CD4-positive, alpha-beta T cell treated with Interferon gamma for 1 hour (primary cell): ENCODE measurements at places on chromosomes 12 and 14.

DNA sequence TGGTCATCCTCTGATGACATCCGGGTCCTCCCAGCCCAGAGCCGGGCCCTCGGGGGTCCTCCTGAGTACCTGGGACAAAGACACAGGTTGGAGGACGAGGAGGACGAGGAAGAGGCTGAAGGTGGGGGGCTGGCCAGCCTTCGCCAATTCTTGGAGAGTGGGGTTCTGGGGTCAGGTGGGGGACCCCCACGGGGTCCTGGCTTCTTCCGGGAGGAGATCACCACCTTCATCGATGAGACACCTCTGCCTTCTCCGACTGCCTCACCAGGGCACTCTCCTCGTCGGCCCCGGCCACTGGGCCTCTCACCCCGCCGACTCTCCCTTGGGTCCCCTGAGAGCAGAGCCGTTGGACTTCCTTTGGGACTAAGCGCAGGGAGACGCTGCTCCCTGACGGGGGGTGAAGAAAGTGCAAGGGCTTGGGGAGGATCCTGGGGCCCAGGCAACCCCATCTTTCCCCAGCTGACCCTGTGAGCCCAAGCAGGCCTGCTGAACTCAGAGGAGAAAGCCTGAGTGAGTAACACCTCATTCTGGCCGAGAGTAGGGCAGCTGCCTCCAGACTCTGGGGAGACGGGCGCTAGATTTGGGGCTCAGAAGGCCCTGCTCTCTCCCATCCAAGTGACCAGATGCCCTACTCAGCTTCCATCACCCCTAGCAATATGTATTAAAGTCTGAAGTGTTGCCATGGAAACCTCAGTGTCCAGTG, 1.3 kb upstream of the P3H3 start:
- no peak for DNase-seq

- DNase-seq = no peak
Measured at GRCh38 chr12:104177663-104178501, 37.7 kb upstream of the TXNRD1 start.

DNA sequence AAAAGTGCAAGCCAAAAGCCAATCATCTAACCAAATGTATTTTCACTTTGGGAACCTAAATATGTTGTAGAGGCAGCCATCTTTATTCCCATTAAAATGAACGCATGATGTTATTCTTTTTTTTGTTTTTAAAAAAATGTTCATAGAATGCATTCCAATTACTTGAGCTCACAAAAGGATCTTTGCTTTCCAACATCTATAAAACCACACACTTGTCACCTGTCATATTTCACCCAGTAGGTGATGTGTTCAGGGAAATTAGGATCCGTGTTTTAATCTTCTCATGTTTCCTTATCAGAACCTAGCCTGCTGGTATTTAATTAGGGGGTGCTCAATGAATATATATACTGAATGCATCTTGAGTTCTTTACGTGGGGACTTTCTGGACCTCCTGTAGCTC, 13.6 kb downstream of the TTC8 start:
- DNase-seq = no peak

GRCh38 chr12:4807116-4807783, 87.0 kb downstream of the GALNT8 start:
- DNase-seq = no peak

DNA sequence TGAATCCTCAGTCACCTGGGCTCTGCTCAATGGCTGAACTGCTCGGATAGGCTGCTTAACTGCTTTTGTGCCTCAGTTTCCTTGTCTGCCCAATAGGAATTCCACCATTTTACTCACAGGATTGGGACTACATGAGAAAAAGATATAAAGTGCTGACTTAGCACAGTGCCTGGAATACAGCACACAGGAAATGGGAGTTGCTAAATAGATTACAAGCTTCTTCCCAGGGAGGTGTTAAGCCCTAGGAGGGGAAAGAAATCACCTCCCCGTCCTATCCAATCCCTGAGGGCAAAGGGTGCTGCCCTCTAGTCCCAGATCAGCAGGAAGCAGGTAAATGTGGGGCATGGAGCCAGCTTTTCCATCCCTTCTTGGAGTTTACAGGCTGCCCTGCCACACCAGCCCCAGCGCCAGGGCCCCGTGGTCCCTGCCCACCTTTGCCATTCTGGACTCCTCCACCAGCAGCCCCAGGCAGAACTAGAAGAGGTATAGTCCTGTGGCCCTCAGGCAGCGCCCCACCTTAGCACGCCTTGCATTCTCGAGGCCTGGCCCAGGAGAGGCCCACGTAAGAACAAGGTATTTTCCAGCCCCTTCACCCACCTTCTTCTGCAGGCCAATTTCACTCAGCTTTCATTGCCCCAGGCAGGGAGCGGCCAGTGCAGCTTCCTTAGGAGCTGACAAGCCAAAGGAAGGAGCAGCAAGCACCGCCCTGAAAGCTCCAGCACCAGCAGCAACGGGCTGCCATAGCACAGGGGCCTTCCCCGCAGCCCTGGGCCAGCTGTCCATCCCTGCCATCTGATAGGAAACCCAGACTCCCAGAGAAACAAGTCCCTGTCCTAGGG, 28.8 kb upstream of the RPLP0 start:
- no peak for DNase-seq

DNA sequence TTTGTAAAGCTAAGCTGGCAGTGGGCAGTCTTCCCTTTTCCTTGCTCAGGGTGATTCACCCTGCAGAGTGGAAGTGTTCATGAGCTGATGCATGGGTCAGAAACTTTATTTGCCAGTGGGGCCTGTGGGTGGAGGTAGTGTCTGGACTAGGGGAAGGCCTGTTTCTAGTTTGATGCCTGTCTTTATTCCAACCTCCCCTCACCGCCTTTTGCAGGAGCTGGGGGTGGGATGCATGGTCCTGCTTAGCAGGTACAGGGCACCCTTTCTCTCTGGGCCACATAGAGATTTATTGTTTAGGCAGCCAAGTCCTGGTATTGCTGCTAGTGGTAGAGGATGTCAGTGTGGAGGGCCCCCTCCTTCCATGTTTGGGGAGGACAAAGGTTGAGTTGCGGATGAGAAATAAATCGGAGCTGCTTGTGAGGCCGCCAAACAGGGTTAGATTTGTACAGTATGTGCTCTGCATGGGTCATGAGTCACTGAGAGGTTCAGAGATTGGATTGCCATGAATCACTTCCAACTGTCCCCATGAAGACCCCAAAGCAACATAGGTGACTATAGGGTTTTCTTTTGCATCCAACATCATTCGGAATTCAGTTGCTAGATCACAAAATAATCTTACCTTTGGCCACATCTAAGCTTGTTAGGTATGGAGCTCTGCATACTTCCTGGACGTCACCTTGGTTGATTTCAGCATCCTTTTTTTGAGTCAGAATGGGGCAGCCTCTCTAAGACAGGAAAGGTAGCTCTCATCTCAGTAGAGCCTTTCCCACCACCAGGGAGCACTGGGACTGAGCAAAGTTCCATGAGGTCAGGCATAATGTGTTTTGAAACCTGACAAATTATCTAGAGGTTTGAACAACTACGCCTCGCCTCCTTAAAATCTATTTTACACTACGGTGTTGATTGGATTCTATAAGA, 8.8 kb downstream of the SMOC1 start:
- DNase-seq = no peak

DNA sequence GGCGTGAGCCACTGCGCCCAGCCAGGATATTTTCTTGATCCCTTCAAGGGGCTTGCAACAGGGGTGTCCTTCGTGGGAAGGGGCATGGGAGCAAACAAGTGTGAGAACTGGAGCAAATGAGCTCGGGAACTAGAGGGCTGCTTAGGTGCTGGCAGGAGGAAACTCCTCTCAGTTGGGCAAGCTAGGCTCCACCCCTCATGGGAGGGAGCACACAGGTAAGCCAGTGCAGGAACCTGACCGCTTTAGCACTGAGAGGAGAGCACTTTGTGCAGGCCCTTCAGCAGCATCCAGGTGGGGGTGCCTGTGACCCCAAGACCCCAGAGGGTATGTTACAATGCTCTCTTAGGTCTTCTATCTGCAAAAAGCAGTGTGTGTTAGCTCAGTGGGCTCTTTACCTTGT, 755.4 kb upstream of the MDGA2 start:
- no peak for DNase-seq

- no peak for DNase-seq
Measured at GRCh38 chr12:106840243-106840642, 65.8 kb downstream of the RIC8B start.

DNA sequence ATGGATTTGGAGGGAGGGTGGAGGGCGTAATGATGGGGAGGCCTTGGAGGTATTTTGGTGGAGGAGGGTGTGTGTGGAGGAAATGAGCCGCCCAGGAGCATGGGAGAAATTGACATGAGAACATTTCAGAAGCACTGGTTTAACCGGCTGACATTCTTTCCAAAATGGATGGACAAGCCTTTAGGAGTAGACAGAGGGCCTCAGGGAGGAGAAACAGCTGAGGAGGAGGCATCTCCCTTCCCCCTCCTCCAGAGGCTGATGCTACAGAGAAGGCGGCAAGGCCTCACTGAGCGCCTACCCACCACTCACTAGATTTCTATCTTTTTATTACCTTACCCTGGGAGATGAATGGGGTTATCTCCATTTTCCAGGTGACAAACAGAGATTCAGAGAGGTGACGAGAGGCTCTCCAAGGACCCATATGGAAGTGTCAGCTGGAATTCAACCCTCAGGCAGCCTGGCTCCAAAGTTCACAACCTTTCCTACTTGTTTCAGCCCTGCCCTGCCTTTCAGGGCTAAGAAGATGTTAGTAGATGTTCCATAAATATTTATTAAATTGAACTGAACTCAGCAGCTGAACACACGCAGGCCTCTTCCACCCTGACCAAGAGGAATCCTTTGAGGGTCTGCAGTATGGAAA, 289.6 kb downstream of the ZFP36L1 start:
- no peak for DNase-seq

- no peak for DNase-seq
Measured at GRCh38 chr12:116338064-116338846, 60.8 kb upstream of the MED13L start.

DNA sequence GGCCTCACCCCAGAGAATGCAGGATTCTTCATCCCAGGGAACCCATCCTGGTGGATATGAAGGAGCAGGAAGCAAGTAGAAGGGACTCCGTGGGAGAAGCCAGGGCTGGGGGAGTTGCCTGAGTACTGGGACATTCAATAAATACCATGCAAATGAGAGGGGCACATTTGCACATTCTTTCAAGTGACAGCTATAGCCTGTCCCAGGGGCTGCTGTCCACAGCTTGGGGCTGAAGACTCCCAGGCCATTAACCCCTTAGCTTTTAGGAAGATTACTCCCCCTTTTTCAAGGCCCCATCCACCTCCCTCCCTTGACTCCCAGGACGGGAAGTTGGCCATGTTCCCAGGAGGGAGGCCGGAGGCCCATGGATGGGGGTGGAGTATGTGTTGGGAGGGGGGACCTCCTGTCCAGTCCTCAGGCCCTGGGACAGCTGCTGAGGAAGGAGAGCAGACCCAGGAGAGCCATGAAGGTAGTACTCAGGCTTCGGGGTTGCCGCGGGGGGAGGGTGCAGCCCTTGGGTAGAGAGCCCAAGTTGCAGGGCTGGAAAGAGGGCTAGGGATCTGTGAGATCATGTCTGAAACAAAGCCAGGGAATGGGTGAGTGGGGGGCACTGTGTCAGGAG, 974 bp upstream of the TNS2 start:
- no peak for DNase-seq

DNA sequence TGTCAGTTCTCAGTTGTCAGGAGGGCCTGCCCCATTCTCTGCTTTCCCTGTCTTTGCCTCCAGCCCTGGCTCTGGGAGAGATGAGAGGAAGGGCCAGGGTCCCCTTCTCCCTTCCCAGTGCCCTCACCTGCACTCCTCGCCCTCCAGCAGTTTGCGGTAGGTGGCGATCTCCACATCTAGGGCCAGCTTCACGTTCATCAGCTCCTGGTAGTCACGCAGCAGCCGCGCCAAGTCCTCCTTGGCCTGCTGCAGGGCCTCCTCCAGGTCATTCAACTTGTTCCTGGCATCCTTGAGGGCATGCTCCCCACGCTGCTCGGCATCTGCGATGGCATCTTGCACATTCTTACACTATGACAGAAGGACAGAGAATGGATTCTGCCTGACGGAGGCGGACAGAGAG, 5.4 kb downstream of the KRT2 start:
- DNase-seq = no peak

- DNase-seq = peak; percentile 60
Measured at GRCh38 chr12:101839324-101840283, 8.8 kb upstream of the GNPTAB start.

DNA sequence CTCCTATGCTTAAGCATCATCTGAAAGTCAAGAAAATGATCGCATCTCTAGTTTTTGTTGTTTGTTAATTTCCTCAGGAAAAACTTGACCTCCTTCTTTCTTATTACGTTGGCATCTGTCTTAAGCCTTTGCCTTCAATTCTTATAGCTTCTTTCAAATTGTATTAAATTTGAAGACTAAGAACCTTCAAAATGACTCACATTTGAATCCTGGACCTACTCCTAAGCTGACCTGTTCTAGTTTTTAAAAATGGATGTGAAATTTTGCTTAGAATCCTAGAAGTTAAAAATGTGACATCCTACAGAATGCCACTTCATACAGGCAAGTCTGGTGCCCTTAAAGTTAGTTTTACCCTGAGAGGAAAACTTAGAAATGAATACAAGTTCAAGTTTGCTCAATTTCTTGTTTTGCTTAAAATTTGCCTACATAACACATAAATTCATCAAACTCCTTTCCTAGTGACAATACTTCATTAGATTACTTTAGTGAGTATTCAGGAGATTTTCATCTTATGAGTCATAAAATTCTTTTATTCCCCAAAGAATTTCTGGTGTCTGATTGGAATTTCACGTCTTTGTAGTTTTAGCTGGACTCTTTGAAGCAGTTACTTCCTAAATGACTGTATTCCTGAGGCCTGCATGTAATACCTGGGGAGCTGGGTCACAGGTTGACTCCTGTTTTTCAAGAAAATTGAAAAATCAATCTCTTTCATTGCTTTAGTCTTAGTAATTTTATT, 152.3 kb downstream of the MSRB3 start:
- DNase-seq = no peak

DNA sequence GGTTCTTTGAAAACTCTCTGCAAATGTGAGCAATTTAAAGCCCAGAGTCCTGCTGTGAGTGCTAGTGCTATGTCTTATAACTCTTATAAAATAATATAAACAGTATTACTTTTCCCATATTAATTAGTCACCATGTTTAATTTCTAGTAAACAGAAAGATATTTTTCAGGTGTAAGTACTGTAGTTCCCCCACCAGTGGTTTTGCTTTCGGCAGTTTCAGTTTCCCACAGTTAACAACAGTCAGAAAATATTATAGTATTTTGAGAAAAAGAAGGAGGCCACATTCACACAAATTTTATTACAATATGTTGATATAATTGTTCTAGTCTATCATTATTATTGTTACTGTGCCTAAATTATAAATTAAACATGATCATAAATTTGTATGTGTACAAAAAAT, 800.5 kb downstream of the LRFN5 start:
- DNase-seq = no peak

GRCh38 chr14:95741038-95741490, 27.1 kb upstream of the TCL1A start:
- DNase-seq = no peak

- no peak for DNase-seq
Measured at GRCh38 chr12:95164656-95165055, 52.6 kb downstream of the FGD6 start.

DNA sequence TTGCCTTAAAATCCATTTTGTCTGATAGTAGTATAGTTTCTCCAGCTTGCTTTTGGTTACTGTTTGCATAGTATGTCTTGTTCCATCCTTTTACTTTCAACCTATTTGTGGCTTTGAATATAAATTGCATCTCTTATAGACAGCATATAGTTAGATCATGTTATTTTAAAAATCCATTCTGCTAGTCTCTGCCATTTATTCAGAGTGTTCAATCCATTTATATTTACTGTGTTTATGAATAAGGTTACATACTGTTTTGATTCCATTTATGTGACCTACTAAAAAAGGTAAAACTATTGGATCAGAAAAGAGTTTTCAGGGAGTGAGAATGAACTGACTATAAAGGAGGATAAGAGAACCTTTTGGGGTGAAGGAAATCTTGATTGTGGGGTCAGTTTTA, 29.6 kb upstream of the VPS33A start:
- DNase-seq = no peak
